ENCODE measurements at places on chromosomes 3 and 15.

DNA sequence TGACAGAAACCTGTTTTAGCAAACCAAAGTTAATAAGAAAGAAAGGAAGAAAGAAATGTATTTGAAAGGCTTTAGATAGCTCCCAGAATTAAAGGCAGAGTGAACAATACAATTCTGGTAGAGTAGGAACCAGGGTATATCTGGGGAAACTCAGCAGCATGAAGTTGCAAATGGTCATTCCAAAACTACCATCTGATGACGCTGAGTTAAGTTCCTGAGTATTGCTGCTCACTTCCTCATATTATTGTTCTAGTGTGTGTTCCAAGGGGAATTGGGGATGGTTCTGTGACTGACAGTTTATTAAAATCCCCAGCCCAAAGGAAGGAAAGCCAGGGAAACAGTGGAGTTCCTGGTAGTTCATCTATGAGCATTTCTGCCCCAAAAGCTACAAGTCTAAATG is 88.3 kb upstream of the FRMD4B start:
- DNase-seq = no peak

- no peak for DNase-seq
Measured at GRCh38 chr3:24258727-24259600, 235.7 kb downstream of the THRB start.

DNA sequence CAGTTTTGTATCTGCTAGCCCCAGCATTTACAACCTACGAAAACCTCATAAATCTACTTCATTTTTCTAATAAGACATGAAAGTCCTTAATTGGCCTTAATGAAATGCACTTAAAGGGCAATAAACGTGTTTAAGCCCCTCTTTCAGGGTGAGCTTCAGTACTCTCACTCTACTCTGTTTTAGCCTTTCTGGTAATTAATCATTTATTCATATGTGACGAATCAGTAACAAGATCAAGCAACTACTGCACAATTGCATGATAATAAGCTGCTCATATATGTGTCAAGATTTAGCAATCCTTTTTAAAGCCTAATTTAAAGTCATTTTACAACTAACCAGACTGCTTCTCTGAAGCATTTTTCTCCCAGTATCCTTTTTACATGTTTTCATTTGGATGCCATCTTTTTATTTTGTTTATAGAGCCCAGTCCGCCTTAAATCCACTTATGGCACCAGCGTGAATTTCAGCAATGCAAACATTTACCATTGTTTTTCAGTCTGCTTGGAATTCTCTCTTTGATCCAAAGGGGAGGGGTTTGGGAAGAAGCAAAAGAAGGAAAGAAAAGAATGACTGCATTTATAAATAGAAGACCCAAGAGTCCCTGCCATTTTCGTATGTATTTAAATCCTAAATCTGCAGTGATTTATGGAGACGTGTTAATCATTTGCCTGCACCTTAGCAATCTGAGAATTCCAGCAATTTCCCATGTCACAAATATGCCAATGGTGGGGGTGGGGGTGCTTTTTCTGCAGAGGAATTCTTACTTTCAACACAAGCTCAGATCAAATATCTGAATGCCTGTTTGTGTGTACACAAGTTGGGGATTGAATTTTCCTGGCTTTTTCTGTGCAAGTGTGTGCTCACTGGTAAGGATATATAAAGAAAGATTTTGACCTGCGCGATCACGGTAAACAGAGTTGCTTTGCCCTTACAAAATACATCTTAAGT is 230.8 kb upstream of the TBC1D5 start:
- no peak for DNase-seq

DNA sequence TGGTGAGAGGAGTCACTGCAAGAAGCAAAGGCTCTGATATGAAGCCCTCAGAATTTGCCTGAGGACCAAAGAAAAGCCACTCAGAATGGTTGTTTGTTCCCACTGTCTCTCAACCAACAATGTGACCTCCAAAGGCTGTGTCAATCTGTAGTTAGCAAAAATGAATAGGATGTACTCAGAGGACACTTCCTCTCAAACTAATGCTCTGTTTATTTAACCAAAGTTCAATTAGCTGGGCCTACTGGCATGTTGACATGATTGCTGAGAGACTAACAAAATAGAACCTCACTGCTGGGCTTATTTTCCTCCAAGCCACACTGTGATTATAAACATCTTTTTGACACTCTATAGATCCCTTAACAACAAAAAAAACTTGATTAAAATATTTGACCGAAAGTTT is 522.5 kb downstream of the OCA2 start:
- DNase-seq = no peak

DNA sequence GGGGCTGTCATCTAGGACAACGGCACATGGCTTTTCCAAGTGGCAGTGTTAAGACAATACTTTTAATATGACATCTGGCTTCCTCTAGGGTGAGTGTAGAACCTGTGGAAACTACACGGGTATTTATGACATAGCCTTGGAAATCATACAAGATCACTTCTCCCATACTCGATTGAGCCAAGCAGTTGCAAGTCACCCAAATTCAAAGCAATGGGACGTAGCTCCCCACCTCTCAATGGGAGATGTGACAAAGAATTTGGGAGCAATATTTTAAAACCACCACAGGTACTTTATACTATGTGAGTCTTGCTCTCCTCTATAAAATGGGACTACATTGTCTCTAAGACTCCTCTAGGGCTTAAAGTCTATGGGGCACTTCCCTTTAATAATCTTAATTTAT is 93.5 kb downstream of the TGFBR2 start:
- no peak for DNase-seq

GRCh38 chr15:89836267-89837133 is 21.8 kb upstream of the ANPEP start:
- no peak for DNase-seq

GRCh38 chr3:127393131-127393820 is 105.4 kb upstream of the PRR20G start:
- DNase-seq = no peak

- no peak for DNase-seq
Measured at GRCh38 chr15:85639752-85640381, 154.9 kb downstream of the KLHL25 start.

DNA sequence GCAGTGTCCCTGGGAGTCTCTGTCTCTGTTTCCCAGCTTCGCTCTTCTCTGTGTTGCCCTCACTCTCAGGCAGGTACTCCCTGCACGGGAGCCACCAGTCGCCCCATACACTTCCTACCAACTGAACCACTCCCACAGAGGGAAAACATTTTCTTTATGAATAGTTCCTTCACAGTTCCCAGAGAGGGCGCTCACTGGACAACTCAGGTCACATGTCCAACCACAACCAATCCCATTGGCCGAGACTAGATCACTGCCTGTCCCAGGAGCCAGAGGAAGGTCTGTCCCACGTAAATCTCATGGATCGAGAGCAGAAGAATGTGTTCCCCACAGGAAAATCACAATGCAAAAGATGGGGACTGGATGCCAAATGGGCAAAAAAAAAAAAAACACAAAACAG is 26.1 kb downstream of the GRK7 start:
- DNase-seq = no peak

DNA sequence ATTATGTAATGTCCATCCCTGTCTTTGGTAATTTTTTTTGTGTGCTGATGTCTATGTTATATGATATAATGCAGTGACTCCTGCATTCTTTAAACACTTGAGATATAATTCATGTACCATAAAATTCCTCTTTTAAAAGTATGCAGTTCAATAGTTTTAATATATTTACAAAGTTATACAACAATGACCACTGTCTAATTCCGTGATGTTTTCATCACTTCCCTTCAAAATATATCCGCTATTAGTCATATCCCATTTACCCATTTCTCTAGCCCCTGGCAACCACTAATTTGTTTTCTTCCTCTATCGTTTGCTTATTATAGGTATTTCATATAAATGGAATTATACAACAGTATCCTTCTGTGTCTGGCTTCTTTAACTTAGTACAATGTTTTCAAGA is 64.9 kb upstream of the SUCLG2 start:
- DNase-seq = no peak

DNA sequence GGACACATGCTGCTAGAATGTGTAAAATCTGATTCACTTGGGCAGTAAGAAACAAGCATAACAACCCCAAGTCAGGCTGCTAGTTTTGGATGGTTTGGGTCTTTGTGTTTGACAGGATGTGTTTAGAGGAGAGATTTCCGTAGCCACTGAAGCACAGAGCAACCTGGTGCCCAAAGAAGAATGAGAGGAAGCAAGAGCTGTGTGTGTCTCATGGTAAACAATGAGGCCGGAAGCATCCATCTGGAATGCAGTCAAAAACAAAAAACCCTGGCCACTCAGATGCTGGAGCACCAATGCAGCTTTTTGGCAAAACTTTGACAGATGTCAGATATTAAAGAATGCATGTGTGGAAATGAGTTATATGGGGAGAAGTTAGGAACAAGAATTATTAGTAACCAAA is 39.4 kb upstream of the SNRK start:
- DNase-seq = no peak

- DNase-seq = no peak
Measured at GRCh38 chr15:60228619-60229018, 169.2 kb downstream of the ANXA2 start.

DNA sequence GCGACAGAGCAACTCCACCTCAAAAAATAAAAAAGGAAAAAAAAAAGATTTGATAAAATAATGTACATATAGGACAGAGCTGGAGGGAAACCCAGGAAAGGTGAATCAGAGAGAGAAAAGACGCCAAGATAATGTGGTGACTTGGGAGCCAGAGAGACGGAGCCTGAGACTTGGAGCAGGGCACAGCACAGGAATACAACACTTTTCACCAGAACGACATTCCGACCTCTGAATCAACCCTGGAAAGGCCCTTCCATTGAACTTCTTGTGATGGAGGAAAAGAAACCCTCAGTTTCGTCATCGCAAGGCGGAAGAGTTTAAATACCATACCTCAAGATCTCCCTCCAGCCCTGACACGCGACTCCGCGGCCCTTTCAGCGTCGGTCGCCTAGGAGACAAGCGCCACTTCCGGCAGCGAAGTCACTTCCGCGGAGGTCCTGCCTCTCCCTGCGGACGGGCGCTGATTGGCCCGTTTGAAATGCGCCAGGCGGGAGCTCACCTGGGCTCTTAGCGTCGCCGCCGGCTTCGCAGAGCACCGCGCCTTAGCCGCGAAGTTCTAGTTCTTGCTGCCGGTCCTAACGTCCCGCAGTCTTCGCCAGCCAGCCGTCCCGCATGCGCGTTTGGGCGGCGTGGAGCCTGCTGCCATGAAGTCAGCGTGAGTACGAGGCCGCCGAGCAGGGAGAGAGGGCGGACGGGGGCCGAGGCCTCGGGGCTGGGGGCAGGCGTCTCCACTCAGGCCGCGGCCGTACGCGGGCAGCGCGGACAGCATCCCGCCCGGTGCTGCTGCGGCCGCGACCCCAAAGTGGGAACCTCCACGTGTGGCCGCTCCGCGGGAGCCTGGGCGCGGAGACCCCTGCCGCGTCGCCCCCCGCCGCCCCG is at the start of gene KIF23:
TSS of gene KIF23 (plus strand) at position 528 of the 879 bp plus-strand sequence. CDS start at position 645, 117 bp downstream.
- DNase-seq = peak; percentile 87

DNA sequence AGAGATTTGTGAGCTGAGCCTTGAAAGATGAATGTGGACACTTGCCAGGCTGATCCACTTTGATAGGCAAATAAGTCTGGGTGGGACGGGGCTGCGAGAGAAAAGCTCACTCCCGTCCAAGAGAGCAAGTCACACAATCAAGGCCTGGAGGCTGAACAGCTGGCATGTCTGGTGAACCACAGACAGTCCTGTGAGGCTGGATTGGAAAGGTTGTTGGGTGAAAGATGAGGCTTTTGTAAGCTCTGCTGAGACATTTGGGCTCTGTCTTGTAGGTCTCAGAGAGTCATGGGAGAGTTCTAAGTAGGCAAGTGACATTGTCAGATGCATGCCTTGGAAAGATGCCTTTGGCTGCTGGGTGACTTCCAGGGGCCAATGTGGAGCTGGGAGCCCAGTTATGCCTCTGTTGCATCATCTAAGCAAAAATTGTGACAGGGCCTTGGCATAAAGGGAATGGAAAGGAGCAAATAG is 38.5 kb downstream of the RPLP1 start:
- DNase-seq = no peak

DNA sequence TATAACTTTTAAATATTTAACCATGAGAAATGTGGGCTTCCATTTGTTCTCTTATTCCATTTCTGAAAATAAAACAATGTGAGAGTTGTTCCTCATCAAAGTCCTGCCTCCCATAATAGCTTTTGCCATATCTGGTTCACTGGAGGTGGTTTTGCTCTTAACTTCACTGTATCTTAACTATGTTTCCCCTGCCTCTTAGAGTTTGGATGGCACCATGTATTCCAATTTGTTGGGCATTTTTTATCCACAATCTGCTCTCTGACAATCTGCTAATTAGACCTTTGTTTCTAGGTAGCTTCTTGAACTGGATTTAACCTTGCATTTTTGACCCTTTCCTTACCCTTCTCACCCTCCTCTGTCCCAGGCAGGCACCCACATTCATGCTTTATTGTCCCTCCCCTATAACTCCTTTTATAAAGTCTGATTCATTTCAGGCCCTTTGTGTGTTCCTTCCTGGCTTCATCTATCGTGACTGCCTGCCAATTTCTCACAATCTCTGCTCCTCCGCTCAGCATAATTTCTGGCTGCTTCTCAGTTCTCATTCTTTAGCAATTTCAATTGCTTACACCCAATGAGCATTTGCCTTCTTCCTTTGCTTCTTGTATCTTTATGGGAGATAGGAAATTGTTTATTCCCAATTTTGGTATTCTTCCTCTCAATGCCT is 144.2 kb upstream of the ARHGEF26 start:
- DNase-seq = no peak

DNA sequence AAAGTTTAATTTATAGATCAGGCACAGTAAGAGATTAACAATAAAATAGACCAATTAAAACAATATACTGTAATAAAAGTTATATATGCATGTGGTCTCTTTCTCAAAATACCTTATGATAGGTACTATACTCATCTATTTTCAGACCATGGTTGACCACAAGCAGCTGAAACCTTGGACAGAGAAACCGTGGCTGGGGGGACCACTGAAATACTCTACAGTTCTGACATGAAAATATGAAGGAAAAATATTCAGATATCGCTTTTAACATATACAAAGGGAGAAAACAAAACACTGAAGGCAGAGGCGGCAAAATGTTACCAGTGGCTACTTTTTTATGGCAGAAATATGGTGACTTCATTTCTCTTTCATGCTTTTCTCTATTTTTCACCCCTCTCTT is 114.0 kb downstream of the PDZRN3 start:
- no peak for DNase-seq

- no peak for DNase-seq
Measured at GRCh38 chr3:141371882-141372281, 3.6 kb downstream of the ZBTB38 start.

GRCh38 chr3:19645093-19645492 is 288.9 kb downstream of the EFHB start:
- no peak for DNase-seq

DNA sequence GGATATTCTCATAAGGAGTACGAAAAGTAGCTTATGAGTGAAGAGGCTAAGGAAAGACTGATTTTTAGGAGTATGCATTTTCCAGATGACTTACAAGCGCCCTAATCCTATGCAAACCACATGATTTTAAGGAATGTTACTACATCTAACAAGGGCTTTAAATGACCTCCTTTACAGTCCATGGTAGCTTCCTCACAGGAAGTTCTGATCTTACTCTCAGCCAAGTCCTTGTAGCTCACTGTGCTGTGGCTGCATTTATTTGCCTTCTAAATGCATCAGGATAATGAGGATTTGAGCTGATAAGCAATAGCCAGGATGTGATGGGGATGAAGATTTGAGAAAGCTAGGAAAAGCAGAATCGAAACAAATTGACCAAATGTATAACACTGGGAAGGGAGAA is 896.0 kb downstream of the MCTP2 start:
- DNase-seq = no peak

GRCh38 chr3:67495751-67496150 is 158.7 kb downstream of the SUCLG2 start:
- DNase-seq = no peak

Measured in stimulated activated CD4-positive, alpha-beta T cell treated with anti-CD3 and anti-CD28 coated beads, Interleukin-2, amount 100 ng/mL, for 48 hours (primary cell).